ENCODE measurements at places on chromosomes 1 and 21. TPM values are rescaled to one million over a fixed set of nuclear protein-coding genes. Genes with fewer than 3 reads are reported as not detected.
A peak's percentile ranks its signal among the peaks of the same experiment; 100 is the strongest.

DNA sequence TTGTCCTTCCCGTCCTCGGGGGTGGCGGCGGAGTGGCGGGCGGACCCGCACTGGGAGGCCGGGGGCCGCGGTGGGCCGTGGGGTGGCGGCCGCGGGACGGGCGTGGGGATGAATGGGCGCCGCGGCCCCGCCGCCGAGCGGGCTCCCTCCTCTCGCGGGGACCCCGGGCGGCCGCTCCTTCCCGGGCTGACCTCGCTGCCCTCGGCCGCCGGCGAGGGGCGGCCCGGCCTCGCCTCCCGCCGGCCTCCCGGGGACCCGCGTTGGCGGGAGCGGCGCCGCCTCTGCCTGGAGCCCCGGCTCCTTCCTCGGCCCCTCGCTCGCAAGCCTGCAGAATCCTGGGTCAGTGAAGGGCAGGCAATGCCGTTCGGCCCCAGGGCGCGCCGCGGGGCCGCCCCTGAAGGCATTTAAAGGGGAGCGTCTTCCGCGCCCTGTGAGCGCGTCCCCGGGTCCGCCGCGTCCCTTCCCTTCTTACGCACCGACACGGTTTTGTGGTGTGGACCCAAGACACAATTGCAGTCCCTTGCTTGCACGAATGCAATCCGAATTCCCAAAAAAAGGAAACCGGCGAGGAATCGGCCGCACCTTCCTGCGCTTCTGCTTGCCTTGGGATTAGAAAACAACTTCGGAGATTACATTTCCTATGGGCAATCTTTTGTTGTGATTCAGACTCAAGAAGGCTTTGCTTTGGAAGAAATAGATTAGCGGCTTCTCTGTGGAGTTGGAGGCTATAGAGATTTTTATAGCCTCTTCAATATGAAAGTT is 776 bp downstream of the ITSN1 start:
- peak overlapping the region; percentile 97 for H3K4me3 ChIP-seq
- DNase-seq, result peak; percentile 29
- no peaks in the 10 kb centered on the region for H3K27me3 ChIP-seq
- peaks cover 42% of the 10 kb centered on the region for H3K4me1 ChIP-seq

GRCh38 chr1:78408192-78408591 is 82.6 kb upstream of the PTGFR start:
- DNase-seq, result no peak
- no peak overlapping the region for H3K27ac ChIP-seq
- no peaks in the 10 kb centered on the region for H3K36me3 ChIP-seq
- H3K4me3 ChIP-seq, result no peak overlapping the region

DNA sequence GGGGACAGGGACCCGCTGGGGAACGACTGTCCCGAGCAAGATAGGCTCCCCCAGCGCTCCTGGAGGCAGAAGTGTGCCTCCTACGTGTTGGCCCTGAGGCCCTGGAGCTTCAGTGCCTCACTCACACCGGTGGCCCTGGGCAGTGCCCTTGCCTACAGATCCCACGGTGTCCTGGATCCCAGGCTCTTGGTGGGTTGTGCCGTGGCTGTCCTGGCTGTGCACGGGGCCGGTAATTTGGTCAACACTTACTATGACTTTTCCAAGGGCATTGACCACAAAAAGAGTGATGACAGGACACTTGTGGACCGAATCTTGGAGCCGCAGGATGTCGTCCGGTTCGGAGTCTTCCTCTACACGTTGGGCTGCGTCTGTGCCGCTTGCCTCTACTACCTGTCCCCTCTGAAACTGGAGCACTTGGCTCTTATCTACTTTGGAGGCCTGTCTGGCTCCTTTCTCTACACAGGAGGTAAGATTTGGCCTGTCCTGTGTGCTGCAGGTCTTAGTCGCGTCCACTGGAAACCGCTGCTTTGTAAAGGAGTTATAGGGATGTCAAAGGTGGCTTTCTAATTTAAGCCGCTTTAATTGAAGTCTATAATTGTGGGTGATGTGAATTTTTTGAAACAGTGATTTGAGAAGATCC is 717 bp downstream of the UBIAD1 start:
- peak overlapping the region; percentile 89 for H3K4me3 ChIP-seq
- H3K36me3 ChIP-seq, result peaks cover 3% of the 10 kb centered on the region
- peaks cover 23% of the 10 kb centered on the region for H3K4me1 ChIP-seq
- peak overlapping the region; percentile 95 for H3K27ac ChIP-seq
- no peaks in the 10 kb centered on the region for H3K27me3 ChIP-seq

- H3K4me3 ChIP-seq, result no peak overlapping the region
- no peaks in the 10 kb centered on the region for H3K4me1 ChIP-seq
- DNase-seq, result peak; percentile 60
- H3K27me3 ChIP-seq, result no peaks in the 10 kb centered on the region
Observed at GRCh38 chr1:42130061-42130660, 23.0 kb upstream of the GUCA2B start.

The OLFM3 gene
- total RNA-seq, result not detected
